ENCODE measurements at places on chromosomes 5 and 9.

- DNase-seq, result no peak
- H3K27me3 ChIP-seq, result no peaks in the 10 kb centered on the region
- no peak overlapping the region for H3K27ac ChIP-seq
Measured at GRCh38 chr5:119301906-119302305, 53.9 kb upstream of the TNFAIP8 start.

DNA sequence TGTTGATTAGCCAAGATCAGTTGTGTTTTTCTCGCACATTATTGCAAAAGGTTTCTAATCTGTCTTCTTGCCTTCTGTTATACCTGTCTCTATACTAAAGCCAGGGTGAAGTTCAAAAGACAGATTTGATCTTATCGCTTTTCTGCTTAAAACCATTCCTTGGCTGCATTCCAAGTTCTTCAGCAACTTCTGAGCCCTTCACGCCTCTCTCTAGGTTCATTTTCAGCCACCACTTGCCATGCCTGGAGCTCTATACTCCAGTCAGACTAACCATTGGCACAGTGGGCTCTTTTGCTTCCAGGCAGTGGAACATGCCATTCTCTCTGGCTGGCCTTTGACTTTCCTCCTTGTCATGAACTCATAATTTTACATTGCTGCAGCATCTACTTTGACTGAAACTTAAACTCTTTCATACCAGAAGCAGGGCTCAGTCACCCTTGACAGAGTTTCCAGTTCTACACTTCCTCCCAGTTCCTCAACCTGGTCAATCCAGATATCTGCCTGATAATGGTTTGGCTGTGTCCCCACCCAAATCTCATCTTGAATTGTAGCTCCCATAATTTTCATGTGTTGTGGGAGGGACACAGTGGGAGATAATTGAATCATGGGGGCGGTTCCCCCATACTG is 114.4 kb downstream of the SLC12A2 start:
- no peaks in the 10 kb centered on the region for H3K36me3 ChIP-seq
- H3K27ac ChIP-seq, result no peak overlapping the region
- peaks cover 9% of the 10 kb centered on the region for H3K4me1 ChIP-seq
- no peak overlapping the region for H3K4me3 ChIP-seq

DNA sequence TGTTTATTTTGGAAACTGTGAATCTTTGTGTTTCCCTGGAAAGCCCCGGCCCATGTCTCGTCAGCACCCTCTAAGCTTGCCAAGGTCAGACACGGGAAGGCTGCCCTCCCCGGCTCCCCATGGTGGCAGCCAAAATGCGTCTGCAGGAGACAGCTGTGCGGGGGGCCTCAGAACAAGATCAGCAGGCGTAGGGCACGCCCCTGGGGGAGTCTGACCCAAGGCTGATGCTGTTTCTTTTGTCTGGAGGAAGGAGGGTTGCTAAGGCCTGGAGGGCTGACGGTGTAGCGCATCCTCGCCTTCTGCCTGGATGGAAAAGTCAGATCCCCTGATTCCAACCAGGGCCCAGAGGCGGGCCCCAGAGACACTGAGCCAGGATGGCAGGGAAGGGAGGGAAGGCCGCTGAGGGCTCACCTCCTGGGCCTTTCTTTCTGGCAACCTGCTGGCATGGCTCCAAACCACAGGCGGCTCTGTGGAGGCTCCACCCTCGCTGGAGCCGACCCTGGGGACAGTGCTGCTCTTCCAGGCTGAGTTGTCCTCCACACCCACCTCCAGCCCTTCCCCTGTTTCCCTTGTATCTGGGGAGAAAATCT is 57.2 kb downstream of the OLFM1 start:
- no peak overlapping the region for H3K27ac ChIP-seq
- no peak for DNase-seq
- no peaks in the 10 kb centered on the region for H3K36me3 ChIP-seq

- H3K27me3 ChIP-seq, result no peaks in the 10 kb centered on the region
- peaks cover 13% of the 10 kb centered on the region for H3K36me3 ChIP-seq
- no peak overlapping the region for H3K4me3 ChIP-seq
- H3K4me1 ChIP-seq, result peaks cover 27% of the 10 kb centered on the region
Measured at GRCh38 chr9:135883410-135884089, 23.8 kb downstream of the CAMSAP1 start.

DNA sequence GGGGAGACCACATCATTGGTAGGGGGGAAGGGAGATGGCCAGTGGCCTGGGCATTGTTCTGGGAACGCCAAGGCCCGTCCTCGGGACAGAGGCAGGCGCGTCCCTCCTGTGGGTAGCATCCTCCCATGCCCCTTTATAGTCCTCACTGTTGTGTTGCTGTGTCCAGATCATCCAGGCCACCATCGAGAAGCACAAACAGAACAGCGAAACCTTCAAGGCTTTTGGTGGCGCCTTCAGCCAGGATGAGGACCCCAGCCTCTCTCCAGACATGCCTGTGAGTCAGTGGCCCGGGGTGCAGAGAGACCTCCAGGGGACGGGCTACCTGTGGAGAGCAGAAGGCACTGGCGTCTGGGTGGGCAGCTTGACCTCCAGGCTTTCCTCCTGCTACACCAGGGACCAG is 38.4 kb upstream of the SUSD3 start:
- H3K36me3 ChIP-seq, result peaks cover 60% of the 10 kb centered on the region
- no peaks in the 10 kb centered on the region for H3K27me3 ChIP-seq
- DNase-seq, result no peak
- H3K4me1 ChIP-seq, result no peaks in the 10 kb centered on the region

GRCh38 chr9:107142896-107143603 is 140.0 kb upstream of the RAD23B start:
- no peak overlapping the region for H3K4me3 ChIP-seq
- no peak overlapping the region for H3K27ac ChIP-seq
- H3K27me3 ChIP-seq, result no peaks in the 10 kb centered on the region
- DNase-seq, result no peak
- no peaks in the 10 kb centered on the region for H3K4me1 ChIP-seq
- no peaks in the 10 kb centered on the region for H3K36me3 ChIP-seq

- no peaks in the 10 kb centered on the region for H3K27me3 ChIP-seq
- no peak overlapping the region for H3K27ac ChIP-seq
Measured at GRCh38 chr9:78567693-78568092, 270.8 kb downstream of the PSAT1 start.

GRCh38 chr5:105978011-105978410 is 1692.7 kb downstream of the EFNA5 start:
- no peaks in the 10 kb centered on the region for H3K36me3 ChIP-seq
- no peak overlapping the region for H3K27ac ChIP-seq
- H3K4me1 ChIP-seq, result no peaks in the 10 kb centered on the region
- DNase-seq, result no peak

DNA sequence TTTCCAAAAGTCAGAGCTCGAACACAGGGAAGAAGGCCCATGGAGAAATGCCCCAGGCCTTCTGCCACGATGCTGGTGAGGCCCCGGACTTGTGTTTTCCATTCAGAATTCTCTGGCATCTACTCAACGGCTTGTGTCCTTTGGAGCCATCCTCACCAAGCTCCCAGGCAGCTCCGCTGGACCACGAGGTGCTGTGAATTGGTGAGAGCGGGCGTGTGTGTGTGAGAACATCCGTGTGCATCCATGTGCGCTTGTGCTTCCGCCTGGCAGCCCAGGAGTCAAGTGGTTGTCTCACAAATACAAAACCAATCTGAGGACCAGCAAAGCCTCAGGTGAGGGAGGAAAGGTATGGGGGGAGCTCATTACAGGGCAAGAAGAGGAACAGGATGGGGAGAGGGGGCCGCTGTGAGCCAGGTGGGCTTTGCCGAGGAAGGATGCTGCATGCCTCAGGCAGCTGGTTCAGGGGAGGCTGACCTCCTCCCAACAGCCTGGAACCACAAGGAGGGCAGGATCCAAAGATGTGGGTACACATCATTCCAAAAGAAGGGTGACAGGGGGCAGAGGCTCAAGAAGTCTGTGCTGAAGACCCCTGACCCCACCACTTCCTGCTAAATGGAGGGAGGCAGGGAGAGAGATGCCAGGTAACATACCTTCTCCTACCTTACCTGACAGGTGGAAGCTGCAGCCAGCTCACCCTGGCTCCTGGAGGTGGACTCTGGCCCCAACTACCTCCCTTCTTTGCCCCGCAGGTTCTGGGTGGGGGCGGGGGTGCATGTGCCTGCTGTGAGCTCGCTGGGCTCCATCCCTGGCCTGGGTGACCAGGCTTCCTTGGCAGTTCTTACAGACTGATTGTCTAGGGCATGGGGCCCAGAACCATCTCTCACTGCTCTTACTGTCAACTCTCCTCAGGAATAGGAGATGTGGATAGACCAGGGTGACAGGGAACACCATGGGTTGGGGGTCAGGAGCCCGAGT is 196.3 kb downstream of the PAX5 start:
- DNase-seq, result no peak
- H3K36me3 ChIP-seq, result no peaks in the 10 kb centered on the region
- H3K4me1 ChIP-seq, result no peaks in the 10 kb centered on the region
- no peaks in the 10 kb centered on the region for H3K27me3 ChIP-seq
- no peak overlapping the region for H3K27ac ChIP-seq
